Keratinocyte (primary cell): ENCODE measurements at places on chromosomes 3 and 15.

DNA sequence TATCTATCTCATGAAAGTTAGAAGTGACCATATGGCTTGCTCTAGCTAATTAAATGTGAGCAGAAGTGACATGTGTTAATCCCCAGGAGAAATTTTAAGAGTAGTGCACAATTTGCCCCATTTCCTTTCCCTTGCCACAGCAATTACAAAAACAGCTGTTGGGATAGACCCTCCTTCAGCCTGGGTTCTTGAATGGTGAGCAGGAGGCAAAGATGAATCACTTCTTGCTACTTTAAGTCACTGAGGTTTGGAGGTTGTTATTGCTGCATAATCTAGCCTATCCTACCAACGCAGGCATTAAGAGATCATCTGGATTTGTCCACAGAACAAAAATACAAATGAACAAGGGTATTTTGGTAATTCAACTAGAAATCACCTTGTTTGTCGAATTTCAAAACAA lies 51.7 kb upstream of the CAPN7 start:
- DNase-seq, result no peak

DNA sequence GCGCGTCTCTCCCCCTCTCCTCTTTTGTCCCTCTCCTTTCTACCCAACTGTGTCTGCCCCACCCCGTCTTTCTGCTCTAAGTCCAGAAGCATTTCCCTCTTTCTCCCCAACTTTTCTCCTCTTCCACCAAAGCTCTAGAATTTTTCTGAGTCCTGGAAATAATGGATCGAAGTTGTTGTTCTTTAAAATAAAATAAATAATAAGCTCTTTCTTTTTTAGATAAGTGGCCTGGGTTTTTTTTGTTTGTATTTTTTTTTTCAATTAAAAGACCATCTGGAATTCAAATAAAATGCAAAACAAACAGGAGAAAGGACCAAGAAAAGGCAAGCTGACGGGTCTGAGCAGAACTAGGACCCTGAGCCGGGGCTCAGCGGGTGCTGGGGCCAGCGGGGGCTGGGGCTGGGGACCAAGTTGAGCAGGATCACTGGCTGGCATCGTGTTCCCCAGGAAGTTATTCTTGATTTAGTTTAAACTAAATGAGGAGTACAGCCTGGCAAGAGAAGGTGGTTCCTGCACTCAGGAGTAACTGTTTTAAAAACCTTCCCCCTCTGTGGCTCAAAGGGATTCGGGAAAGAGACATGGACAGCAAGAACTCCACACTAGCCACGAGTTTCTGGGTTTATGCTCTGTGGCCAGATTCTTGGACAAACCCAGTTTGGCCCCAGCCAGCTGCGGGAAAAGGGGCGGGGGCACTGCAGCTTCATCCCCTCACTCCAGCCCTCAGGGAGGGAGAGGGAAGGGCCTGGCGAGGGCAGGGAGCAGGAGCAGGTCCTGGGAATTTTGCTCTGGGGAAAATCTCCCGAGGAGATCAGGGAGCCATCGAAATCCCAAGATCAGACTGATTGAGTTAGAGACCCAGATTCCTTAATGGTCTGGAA lies 8.4 kb downstream of the GATA2 start:
- no peak for DNase-seq

DNA sequence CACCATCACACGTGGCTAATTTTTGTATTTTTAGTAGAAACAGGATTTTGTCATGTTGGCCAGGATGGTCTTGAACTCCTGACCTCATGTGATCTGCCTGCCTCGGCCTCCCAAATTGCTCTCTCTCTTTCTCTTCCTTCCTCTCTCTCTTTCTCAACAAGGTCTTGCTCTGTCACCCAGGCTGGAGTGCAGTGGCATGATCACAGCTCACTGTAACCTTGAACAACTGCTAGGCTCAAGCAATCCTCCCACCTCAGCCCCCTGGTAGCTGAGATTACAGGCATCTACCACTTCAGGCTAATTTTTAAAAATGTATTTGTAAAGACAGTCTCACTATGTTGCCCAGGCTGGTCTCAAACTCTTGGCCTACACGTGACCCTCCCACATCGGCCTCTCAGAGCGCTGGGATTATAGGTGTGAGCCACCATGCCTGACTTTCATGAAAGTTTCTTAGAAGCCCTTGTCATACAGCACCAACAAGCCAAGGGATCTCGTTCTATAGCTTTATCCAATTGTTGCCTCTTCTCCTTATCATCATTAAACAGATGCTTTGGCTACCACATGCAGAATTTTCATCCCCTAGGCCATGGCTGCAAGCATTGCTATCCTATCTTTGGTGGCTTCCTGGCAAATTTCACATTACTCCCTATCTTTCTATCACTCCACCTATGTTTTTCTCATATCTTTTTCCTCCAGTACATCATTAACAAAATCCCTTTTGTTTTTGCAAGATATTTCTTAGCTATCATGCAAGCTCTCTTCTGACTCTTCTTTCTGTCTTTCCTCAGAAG lies 5.7 kb downstream of the CCDC32 start:
- DNase-seq, result no peak

DNA sequence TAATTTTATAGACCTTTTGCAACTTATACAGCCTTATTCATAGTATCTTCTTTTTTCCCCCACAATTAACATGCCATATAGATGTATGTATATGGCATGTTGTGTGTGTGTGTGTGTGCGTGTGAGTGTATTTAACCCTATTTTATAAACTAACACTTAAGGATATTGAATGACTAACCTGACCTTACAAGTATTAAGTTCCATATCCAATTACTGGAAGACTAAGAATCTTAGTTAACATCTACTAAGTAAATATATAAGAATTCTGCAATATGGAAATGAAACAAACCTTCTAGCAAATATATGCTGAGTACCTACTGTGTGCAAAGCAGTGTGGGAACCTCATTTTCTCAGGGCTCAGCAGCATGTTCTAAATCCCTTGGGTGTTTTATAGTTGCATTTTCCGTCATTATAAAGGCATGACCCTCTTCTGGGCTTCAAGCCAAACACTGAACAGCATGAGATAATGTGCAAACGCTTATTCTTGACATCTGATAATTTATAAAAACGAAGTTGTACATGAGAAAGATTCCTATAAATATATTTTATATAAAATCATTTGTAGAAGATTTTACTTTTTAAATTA lies 105.5 kb downstream of the NLGN1 start:
- no peak for DNase-seq

- no peak for DNase-seq
These were observed 117.2 kb upstream of the KCNMB2 start for GRCh38 chr3:178419071-178419470.

DNA sequence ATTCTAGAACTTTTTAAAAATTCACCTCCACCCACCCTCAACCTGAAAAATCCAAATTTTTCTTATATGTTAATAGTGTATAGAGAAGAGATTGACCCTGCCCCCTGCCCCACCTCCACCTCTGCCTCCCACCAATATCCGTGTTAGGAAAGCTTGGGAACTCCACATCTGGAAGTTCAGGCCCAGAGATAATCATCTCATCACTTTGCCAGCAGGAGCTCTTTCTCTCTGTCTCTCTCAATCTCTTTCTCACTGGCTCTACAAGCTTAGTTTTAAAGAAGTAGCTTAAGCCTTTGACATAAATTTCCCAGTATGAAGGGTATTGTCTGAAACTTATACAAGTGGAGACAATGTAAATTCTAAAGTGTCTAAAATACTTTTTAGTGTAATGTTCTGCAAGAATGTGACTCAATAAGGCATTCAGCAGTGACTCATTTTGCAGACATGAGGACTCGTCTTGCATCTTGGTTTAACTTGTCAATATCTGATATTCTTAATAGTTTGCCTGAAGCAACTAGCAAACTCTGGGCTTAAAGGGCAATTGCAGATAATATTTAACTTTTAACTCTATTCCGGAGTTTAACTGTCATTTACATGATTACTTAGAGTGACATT lies 299.8 kb upstream of the EPHA3 start:
- DNase-seq, result peak; percentile 45

GRCh38 chr3:23474580-23475357 lies 271.6 kb downstream of the UBE2E2 start:
- DNase-seq, result no peak

GRCh38 chr3:122014741-122015140 lies 7.3 kb downstream of the ILDR1 start:
- no peak for DNase-seq

GRCh38 chr3:58237941-58238681 lies 519 bp downstream of the ABHD6 start:
- DNase-seq, result no peak
